Germinal center (tissue), 1 donor: ENCODE measurements at places on chromosomes 4 and X.

GRCh38 chr4:169219440-169219839 is 51.3 kb downstream of the SH3RF1 start:
- no peak for DNase-seq

DNA sequence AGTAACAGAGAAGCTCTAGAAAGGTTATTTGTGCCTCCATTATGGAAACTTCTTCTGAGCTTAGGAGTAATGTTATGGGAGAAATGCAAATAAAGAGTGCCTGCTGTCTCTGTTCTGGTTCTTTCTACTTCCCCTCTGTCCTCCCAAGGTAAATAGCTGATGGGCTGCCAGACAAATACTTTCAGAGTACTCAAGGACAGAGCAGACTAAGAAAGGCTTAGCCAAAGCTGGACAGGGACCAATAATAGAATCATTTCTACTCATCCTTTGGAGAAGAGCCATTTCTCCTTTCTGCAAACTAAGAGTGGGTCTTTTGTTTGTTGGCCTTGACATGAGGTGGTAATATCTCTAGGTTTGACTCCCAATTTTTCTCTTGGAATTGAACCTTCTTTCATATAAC is 136.1 kb downstream of the MID1IP1 start:
- no peak for DNase-seq

DNA sequence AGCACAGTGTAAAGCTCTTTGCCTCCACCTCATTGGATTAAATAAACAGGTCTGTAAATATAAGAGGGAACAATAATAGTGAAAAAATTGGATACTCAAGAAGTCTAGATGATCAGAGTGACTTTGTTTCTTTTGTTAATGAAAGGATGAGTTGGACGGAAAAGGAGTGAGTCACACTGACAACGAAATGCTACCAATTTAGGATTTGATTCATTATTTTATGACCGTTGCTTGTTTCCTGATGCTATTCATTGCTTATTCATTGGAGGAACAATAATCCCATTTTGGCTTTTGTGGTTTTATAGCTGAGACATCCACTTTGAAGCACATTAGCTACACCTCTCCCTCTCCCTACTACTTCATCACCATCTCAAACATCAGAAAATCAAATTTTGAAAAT is 74.4 kb upstream of the DYNLT3 start:
- no peak for DNase-seq

GRCh38 chr4:111957997-111958396 is 187.3 kb upstream of the FAM241A start:
- no peak for DNase-seq

- DNase-seq, result no peak
These were observed 44.6 kb downstream of the PALLD start for GRCh38 chr4:168541266-168541953.

- DNase-seq, result no peak
These were observed 208.6 kb downstream of the SPOCK3 start for GRCh38 chr4:167025670-167026069.

- DNase-seq, result no peak
These were observed 223.0 kb downstream of the COX18 start for GRCh38 chr4:72846280-72847111.

- no peak for DNase-seq
These were observed 35.7 kb downstream of the ZNF518B start for GRCh38 chr4:10421344-10422055.

DNA sequence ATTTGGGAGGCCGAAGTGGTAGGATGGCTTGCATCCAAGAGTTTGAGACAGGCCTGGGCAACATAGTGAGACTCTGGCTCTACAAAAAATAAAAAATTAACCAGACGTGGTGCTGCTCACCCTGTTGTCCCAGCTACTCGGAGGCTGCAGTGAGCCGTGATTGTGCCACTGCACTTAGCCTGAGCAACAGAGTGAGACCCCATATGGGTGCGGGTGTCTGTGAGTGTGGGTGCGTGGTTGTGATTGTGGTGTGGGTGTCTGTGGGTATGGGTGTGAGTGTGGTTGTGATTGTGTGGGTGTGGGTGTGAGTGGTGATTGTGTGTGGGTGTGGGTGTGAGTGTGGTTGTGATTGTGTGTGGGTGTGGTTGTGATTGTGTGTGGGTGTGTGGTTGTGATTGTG is 114.6 kb downstream of the UBE2K start:
- DNase-seq, result no peak

DNA sequence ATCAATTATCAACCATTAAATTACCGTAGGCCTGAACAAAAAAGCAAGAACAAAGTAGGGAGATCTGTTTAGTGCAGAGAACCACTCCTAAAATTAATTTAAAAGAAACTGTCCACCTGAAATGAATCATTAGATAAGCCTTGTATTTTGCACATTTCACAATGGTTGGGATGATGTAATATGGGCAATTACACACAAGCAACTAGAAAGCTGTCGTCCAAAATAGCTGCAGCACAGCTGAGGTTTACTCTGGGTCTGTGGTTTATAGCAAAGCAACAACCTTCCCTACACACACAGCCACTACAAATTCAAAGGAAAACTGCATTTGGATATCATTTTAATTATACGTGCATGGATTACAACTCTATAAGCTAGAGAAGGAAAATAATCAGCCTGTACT is 28.5 kb downstream of the PCDH19 start:
- DNase-seq, result no peak

- no peak for DNase-seq
These were observed 41.2 kb downstream of the PIR start for GRCh38 chrX:15451913-15452312.

DNA sequence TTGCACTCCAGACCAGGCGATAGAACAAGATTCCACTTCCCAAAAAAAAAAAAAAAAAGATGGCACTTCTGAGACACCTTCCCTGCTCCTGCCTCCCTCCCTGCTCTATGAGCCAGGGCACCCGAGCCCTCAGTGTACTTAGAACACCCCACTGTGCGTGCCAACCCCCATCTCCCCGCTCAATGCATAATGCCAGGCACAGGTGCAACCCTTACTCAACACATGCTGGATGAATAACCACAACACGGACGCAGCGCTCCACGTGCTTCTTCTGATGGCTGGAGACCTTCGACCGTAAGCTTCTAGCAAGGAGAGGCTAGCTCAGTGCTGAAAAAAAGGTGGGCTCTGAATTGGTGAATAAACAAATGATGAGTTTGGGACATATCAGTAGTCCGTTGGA is 19.9 kb upstream of the IRAK1 start:
- DNase-seq, result no peak

GRCh38 chrX:155778844-155779553 is 102.1 kb upstream of the VAMP7 start:
- no peak for DNase-seq

GRCh38 chr4:101103381-101104142 is 243.8 kb downstream of the PPP3CA start:
- DNase-seq, result peak; percentile 14

- no peak for DNase-seq
These were observed 344.8 kb upstream of the MAGEB2 start for GRCh38 chrX:29870608-29871007.

DNA sequence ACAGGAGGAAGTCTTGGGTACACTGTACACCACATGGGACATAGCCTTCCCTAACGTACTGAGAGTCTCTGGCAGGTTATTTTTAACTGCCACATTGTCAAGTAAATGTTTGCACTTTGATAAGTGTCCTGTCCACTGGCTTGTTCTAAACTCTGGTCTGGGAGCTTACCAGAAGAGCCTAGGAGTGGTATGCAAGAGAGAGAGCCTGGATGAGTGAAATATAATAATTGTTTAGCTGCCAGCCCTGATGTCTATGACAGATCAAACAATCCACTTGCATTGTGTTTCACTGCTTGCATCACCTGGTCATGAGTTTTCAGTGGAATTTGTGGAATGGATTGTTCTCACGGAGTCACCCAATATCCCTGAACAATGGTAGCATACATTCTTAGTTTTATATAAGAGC is 91.6 kb downstream of the SHROOM3 start:
- DNase-seq, result no peak

DNA sequence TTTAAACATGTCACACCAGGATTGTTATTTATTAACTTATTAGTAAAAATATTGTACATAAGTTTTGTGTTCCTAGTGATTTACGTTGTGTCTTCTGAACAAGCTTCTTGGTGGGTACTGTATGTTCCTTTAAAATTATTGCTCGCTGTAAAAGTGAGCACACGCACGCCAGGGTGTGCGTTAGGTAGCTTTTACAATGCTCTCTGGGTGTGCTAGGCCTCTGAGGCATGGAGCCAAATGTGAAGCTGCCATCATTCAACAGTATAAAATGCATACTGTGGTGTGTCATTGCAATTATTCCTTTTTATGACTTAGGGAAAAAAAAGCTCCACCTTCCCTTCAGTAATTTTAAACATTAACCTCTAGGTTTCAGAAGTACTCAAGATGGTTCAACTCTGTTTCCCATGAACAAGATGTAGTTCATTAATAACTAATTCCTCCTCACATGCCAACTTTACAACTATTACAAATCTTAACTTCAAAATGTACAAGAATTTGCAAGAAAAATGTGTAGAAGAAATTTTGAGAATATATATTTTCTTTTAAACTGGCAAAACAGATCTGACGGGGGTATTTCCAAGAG is 42.4 kb downstream of the ATOH1 start:
- DNase-seq, result no peak

GRCh38 chr4:114265342-114265741 is 285.9 kb upstream of the ARSJ start:
- DNase-seq, result no peak

DNA sequence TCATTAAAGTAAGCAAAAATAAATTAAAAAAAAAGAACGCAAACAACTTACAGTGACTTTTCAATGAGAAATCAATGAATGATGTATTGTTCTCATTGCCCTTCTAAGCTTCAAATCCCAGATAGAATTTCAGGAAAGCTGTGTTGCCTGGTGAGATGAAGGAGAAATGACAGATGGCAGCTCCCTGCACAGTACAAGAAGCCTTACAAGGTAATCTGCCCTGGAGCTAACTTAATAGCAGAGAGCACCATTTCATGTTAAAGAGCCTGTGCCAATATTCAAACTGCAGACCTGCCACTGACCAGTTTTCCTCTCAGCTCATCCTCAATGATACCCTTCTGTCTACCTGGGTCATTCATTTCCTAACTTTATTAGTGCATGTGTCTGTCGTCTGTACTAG is 54.0 kb downstream of the GC start:
- no peak for DNase-seq

GRCh38 chr4:176425035-176425434 is 105.3 kb downstream of the SPCS3 start:
- DNase-seq, result no peak

DNA sequence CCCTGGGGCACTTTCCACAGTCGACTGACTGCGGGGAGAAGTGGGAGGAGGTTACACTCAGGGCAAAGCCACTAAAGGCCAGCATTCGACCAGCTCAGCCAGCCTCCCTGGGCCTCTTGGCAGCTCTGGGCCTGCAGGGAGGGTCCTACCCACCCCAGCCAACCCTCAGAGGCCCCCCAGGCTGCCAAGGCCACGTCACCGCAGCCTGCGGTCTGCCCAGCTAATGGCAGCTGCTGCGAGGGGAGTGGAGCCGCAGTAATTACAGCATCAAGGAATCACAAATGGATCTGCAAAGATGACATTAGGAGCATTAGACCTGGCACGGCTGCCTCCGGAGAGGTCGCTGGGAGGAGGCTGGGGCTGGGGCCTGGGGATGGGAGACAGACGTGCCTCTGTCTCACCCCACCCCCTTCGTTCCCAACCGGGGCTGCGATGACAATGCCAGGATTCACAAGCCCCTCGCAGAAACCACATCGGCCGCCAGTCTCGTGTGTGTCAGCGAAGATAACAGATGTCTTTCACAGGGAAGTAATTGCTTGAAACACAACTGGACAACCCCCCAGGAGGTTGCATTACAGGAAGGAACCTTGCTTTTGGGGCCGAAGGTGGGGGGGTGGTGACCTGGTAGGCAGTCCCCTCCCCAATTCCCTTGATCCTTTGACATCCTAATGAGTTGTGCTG is 367.6 kb downstream of the BCOR start:
- DNase-seq, result no peak

GRCh38 chrX:68650491-68650890 is 3.0 kb downstream of the STARD8 start:
- DNase-seq, result no peak

GRCh38 chrX:119512146-119512800 is 44.0 kb downstream of the SLC25A5 start:
- DNase-seq, result peak; percentile 10

GRCh38 chr4:26842911-26843310 is 17.7 kb upstream of the STIM2 start:
- DNase-seq, result no peak

DNA sequence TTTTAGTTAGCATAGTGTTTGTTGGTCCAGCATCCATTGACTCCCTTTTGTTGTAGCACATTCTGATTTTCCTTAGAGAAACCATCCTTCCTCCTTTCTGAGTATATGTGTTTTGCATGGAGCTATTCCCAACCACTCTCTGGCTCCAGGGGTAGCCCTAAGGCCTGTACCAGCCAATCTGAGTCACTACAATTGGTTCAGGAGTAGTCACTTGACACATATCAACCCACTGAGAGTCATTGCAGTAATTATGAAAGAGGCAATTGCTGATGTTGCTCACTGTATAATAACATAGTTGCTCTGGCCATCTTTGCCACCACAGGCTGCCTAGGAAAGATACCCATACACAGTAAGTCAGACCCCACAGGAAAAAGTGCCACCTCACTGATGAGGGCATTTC is 71.2 kb upstream of the GRID2 start:
- no peak for DNase-seq

- no peak for DNase-seq
These were observed 524 bp upstream of the EXOSC9 start for GRCh38 chr4:121800638-121800960.
